ENCODE measurements at places on chromosomes 7 and 10. TPM values are rescaled to one million over a fixed set of nuclear protein-coding genes. Genes with fewer than 3 reads are reported as not detected.

Gene PON3
- total RNA-seq = not detected

Gene CALHM3
- not detected for total RNA-seq

- no peak for DNase-seq
These were observed 43.8 kb downstream of the PRLHR start for GRCh38 chr10:118551535-118552100.

DNA sequence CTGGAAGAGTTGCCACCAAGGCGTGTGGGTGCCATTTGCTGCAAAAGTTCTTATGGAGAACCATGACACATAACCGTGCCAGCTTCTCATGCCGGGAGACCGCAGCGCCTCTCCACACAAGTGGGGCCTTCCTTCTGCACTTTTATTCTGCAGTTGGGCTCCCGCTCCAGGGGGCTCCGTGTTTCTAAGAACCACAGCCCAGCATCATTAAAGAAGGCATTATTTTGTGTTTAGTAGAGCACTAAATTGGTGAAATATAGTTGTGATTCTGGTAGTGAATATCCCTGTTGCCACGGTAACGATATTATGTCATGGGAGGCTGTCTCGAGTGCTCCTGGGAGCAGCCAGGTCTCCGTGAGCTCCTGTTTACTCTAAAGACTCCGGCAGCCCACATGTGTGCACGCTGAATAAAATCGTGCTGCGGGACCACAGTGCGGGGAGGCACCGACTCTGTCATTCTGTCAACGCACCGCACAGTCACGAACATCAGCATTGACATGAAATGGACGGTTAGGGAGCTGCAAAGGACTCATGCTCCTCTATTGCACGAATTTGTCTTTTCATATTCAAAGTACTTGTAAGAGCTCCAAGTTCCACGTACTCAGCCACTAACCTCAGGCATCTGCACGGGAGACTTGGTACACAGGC lies 68.8 kb upstream of the PITRM1 start:
- no peak for DNase-seq

- DNase-seq = no peak
These were observed 55.2 kb upstream of the WNT16 start for GRCh38 chr7:121273467-121274167.

DNA sequence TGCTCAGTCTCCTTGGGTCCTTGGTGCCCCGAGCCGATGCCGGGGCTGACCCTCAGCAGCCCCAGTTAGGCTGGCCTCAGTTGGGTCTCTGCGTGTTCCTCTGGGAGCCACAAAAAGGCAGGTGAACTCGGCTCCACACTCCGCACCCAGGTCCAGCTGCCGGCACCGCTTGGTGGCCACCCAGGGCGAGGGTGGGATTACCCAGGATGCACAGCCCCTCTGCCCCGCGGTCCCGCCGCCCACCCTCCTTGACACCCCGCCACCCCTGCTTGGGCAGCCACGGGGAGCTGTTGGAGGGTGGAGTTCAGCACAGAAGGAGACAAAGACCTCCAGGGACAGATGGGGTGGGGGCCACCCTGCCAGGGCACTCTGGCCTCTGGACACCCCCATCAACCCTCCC lies 17.7 kb downstream of the VENTX start:
- DNase-seq = no peak

DNA sequence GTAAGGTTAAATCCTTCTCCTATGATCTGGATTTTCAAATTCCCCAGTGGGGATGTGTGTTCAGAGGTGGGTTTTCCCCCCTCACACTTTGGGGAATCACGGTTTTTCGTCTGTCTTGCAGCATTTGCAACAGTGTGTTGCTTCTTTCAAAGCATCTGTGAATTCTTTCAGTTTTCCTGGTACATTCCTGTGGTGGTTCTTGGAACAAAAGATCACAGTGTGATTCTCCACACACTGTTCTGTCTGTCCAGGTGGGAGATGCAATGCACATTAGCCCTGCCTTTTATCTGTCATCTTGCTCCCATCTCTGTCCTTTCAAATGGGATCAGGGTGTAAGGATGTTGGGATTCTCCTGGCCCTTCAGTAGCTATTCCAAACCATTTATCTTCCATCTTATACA lies 11.8 kb downstream of the AGK start:
- no peak for DNase-seq

Measured in activated naive CD4-positive, alpha-beta T cell treated with anti-CD3 and anti-CD28 coated beads for 36 hours (primary cell).